C1 segment of cervical spinal cord (tissue), 14 donors: ENCODE measurements at places on chromosomes 2 and 18.

- no peak for DNase-seq
Observed at GRCh38 chr18:11570769-11571412, 38.5 kb upstream of the SLC35G4 start.

DNA sequence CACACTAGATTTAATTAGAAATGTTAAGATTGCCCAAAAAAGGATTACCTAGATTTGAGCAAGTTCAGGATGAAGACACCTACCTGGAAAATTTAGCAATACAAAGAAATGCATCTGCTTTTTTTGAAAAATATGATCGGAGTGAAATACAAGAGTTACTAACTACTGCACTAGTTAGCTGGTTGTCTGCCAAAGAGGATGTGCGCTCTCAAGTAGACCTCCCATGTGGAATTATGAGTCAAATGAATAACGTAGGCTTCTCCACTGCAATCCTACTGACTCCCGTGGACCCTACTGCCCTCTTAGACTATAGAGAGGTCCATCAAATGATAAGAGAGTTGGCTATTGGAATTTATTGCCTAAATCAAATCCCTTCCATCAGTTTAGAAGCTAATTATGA is 2.0 kb downstream of the ANKAR start:
- DNase-seq: no peak

GRCh38 chr2:217108086-217108485 is 248.2 kb upstream of the TNP1 start:
- no peak for DNase-seq

- DNase-seq: no peak
Observed at GRCh38 chr2:8346706-8347430, 335.0 kb upstream of the ID2 start.

- no peak for DNase-seq
Observed at GRCh38 chr18:45359275-45360009, 255.8 kb upstream of the SLC14A2 start.

- DNase-seq: no peak
Observed at GRCh38 chr2:43215673-43216255, 10.6 kb downstream of the ZFP36L2 start.

- no peak for DNase-seq
Observed at GRCh38 chr18:79479761-79480161, 84.0 kb downstream of the NFATC1 start.

- no peak for DNase-seq
Observed at GRCh38 chr2:20456636-20457426, 10.0 kb downstream of the RHOB start.

DNA sequence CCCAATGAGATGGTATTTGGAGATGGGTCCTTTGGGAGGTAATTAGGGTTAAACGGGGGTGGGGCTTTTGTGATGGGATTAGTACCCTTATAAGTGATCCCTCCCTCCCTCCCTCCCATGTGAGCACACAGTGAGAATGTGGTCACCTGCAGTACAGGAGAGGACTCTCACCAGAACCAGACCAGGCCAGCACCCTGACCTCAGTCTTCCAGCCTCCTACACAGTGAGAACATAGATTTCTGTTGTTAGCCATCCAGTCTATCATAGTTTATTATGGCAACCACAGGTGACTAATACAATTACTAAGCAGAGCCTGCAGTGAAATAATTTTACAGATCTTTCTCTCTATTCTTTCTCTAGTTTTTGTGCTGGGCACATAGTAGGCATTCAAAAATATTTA is 137.7 kb upstream of the PKDCC start:
- no peak for DNase-seq

DNA sequence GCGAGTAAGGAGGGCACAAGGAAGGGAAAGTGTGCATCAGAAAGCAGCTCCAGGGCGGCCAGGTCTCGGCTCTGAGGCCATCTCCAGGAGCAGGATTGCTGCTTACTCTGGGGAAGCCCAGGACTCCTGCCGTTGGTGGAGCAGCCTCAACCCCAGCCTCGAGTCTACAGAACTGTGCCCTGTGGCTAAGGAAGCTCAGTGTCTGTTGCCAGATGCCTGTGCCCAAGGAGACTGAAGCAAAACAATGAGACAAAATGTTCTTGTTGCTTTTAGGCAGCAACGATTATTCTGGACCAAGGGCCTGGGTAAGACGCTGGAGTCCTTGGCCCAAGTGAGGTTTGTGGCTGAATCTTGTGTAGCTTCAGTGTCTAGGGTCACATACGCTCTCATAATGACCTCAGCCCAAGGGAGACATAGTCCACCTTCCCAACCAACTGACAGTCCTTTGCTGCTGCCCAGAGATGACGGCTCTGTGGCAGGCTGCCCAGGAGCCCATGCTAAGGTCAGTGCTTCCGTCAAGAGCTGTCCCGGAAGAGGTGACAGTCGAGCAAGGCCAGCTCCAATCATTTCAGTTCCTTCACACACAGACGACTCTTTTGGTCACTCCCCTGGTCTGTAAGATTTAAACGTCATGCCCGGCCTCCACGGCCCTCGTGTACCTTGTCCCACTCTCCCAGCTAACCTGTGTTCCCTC is 223.8 kb downstream of the TTC32 start:
- DNase-seq: no peak

DNA sequence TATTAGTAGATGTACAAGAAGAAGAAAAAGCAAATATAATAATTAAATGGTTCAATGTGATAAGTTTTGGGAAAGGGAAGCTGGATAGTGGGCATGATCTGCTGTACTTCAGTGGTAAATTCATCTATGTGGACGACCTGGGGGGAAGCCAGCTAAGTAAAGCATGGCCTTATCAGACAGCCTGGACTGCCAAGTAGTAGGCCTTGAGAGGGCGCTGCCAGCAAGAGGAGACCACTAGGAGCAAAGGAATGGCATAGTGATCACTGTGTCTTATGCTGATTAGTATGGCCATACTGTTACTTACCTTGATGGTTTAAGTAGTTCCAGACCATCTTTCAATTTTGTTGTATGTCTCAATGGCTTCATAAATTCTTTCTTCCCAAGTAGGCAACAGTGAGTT is 287.6 kb downstream of the SETBP1 start:
- no peak for DNase-seq

GRCh38 chr2:111118481-111118980 is 2.2 kb upstream of the BCL2L11 start:
- no peak for DNase-seq

DNA sequence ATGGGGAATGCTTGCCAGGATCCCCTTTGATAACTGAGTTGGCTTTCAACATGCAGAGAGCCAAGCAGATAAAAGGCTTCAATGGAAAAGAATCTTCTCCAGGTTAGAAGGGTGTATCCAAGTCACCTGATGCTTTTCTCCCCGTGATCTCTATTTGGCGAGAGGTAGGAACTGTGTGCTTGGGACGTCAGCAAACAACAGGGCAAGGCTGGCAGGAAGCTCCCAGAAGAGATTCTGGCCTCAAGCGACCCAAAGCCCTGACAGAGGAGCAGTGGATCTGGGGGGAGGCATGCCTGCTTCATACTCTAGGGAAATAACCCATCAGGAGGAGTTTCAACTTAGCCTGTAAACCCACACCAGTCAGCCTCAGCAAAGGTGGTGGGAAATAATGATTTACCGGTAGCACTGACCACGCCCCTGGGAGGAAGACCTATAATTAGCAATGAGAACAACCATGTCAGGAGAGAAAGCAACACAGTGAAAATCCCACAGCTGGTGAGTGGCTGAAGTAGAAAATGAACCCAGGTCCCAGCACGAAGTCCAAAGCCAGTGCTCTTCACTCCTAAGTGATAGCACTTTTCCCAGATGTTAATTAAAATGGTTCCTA is 76.3 kb upstream of the SEC11C start:
- no peak for DNase-seq

GRCh38 chr2:42103829-42104228 is 56.0 kb downstream of the PKDCC start:
- DNase-seq: no peak

DNA sequence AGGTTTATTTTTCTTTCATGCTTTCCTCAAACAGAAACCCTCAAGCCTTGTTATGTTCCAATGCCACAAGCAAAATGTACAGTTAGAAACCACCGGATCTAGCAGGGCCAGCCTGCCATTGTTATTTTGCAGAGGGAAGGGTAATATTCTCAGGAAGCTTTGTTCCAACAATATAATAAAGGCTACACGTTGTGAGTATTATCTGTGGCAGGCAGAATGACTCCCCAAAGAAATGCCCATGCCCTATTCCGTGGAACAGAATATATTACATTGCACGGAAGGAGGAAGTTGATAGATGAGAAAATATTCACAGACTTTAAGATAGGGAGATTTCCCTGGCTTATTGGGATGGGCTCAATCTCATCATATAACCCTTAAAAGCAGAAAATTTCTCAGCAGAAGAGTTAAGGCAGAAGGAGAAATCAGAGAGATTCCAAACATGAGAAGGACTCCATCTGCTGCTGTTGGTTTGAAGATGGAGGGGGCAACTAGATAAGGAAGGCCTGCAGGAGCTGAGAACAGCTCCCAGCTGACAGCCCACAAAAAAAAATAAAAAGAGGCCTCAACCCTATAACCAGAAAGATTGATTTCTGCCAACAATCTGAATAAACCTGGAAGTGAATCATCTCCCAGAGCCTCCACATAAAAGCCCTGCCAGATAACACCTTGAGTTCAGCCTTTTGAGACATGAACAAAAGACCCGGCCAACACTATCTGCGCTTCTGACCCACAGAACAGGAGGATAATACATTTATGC is 466.6 kb downstream of the LPIN1 start:
- no peak for DNase-seq

DNA sequence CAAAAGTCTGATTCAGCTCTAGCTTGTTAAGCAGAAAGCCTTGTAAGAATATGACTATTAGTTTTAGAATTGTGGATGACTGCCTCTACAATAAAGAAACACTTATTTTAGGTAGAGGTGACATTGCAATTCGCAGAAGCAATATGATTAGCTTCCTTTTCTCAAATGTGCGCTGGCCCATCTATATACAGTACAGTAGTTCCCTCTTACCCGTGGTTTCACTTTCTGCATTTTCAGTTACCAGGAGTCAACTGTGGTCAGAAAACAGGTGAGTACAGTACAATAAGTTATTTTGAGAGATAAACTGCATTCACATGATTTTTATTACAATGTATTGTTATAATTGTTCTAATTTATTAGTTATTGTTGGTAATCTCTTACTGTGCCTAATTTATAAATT is 405.1 kb downstream of the GPD2 start:
- DNase-seq: no peak

GRCh38 chr2:134936691-134937090 is 18.1 kb downstream of the CCNT2 start:
- no peak for DNase-seq

- DNase-seq: peak; percentile 53
Observed at GRCh38 chr2:129748250-129748649, 231.2 kb upstream of the RAB6C start.

- DNase-seq: no peak
Observed at GRCh38 chr2:184032983-184033382, 565.3 kb upstream of the ZNF804A start.

GRCh38 chr2:175154661-175155082 is 13.3 kb downstream of the ATF2 start:
- DNase-seq: no peak

- no peak for DNase-seq
Observed at GRCh38 chr2:19033240-19033639, 325.2 kb downstream of the OSR1 start.

- no peak for DNase-seq
Observed at GRCh38 chr18:3463051-3463450, 13.1 kb downstream of the TGIF1 start.

DNA sequence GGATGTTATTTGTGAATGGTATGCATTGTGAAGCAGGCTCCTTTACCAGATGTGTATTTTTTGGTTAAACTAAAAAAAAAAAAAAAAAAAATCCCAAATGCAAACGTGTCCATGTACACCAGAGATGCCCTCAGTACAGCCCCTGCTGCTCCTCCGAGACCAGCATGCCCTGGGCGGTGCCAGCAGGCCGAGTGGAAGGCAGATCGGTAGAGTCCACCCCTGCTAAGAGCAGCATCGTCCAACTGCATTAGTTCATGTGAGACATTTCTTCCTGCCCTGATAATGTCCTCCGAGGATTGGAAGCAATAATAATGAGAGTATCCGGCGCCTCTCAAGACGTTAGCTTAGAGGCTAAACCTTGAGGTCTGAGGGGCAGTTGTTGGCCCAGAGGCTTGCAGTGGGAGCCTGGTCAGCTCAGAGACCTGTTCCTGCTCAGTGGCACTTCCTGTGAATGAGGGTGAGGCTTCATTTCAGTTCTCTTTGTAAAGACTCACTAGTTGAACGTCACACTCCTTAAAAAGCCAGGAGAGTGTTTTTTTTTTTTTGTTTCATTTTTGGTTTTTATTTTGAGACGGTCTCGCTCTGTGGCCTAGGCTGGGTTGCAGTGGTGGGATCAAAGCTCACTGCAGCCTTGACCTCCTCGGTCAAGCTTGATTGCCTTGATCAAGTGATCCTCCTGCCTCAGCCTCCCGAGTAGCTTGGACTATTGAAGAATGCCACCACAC is 5.6 kb downstream of the SLC66A3 start:
- no peak for DNase-seq

GRCh38 chr2:159156834-159157233 is 129.7 kb downstream of the WDSUB1 start:
- DNase-seq: no peak

GRCh38 chr2:120604767-120605166 is 130.9 kb upstream of the GLI2 start:
- no peak for DNase-seq

GRCh38 chr2:135149251-135149650 is 97.2 kb downstream of the RAB3GAP1 start:
- no peak for DNase-seq

DNA sequence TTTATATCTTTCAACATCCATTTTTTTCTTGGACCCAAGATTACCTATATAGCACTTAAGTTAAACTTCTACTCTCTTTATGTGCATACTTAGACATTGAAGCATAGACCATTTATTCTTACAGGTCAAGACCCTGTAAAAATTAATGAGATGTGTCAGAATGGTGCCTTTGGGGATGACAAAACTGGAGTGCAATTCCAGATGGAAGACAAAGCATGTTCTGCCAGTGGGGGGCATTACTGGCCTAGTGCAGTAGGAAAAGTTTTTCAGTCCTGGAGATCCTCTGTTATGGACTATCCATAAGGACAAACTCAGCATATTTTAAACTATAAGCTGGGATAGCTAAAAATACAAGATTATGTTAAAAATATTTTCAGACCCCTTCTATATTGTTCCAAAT is 57.8 kb upstream of the MMADHC start:
- DNase-seq: no peak

- no peak for DNase-seq
Observed at GRCh38 chr2:75494137-75494769, 66.5 kb downstream of the EVA1A start.

- DNase-seq: no peak
Observed at GRCh38 chr18:74453016-74453566, 4.0 kb downstream of the DIPK1C start.

GRCh38 chr2:49403637-49404036 is 249.3 kb upstream of the FSHR start:
- DNase-seq: no peak

DNA sequence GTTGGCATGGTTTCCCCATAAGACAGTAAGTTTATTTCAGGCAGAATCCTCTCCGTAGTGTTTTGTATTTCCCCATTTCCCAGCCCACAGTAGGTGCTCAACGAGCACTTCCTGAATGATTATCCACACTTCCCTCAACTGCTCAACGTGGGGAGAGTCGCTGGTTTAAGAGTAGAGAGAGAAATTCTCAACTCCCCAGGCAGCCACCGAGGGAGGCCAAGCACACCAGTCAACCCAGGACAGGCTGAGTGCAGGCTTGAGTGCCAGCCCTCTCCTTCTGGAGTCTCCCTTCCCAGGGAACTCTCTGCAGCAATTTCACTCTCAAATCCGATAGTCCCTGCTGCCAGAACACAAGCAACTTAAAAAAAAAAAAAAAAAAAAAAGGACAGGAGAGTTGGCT is 92.0 kb upstream of the LMAN1 start:
- no peak for DNase-seq

- no peak for DNase-seq
Observed at GRCh38 chr18:56391931-56392590, 246.3 kb downstream of the TXNL1 start.
